ENCODE measurements at places on chromosomes 16 and 17.

DNA sequence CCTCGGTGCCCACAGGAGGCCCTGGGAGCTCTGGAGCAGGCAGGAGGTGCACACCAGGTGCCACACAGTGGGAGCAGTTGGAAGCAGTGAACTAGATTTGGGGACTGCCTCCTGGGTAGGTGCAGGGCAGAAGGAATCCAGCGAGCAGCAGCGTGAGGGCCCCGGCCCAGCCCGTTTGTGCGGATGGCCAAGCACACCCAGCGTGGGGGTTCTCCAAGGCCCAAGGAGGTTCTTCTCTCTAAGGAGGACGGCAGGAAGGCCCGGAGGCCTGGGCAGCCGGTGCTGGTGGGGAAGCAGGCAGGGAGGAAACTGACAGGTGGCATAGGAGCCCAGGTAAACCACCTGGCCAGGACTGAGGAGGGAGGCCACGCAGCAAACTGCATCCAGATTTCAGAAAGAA, 17.0 kb downstream of the SOX8 start:
- DNase-seq, result no peak

GRCh38 chr16:84827131-84827574, 7.4 kb downstream of the CRISPLD2 start:
- DNase-seq, result no peak

- DNase-seq, result no peak
Observed at GRCh38 chr16:14117051-14117450, 45.9 kb downstream of the MRTFB start.

DNA sequence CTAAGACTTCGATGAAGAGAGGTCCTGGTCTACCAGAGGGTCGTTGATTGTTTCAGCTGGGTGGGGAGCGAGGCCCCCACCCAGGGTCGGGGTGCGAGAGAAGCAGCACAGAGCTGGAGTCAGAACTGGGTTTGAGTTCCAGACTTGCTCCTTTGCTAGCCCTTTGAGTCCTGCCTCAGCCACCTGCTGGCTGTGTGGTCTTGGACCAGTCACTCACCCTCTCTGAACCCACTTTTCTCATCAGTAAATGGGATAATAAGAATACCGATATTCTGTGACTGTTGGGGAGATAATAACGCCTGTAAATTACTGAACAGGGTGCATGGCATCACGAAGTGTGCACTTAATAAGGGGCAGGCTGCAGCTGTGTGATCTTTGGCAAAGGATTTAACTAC, 427 bp upstream of the MMP28 start:
- DNase-seq, result no peak

DNA sequence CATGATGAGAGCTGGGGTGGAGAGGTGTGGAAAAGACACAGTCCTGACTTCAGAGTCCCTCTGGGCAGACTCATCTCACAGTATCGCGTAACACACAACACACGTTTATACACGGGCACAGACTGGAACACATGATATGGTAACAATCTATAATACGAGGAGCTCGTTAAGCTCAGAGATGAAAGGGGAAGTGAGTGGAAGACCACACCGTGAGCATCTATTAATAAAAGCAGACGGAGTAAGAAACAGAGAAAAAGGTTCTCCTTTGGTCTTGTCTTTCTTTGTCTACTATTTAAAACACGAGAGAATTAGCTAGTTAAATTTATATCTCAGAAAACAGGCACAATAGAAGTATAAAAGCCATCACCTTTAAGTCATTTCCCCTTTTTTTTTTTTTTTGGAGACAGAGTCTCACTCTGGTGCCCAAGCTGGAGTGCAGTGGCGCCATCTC, 13.5 kb downstream of the ANKRD11 start:
- no peak for DNase-seq
